H7 (cell line): ENCODE measurements at places on chromosomes 3 and 15.
A peak's percentile ranks its signal among the peaks of the same experiment; 100 is the strongest.

DNA sequence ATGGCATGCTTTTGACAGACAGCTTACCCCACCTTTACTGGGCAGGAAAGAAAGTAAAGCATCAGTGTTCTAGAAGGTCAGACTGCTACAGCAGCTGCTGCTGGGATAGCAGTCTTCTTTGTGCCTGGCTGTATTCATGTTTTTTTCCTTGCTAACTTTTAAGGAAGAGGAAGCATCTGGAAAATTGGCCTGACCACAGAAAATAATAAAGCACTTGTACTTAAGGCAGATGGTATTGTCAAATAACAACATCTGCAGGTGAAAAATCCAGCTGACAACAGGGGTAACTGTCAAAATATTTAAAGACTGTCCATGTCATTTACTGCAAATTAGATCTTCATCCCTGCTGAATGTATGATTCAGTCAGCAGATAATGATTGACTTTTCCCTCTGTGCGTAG lies 229.0 kb downstream of the OXSM start:
- DNase-seq = no peak

GRCh38 chr15:48550822-48551525 lies 94.5 kb downstream of the FBN1 start:
- DNase-seq = no peak

DNA sequence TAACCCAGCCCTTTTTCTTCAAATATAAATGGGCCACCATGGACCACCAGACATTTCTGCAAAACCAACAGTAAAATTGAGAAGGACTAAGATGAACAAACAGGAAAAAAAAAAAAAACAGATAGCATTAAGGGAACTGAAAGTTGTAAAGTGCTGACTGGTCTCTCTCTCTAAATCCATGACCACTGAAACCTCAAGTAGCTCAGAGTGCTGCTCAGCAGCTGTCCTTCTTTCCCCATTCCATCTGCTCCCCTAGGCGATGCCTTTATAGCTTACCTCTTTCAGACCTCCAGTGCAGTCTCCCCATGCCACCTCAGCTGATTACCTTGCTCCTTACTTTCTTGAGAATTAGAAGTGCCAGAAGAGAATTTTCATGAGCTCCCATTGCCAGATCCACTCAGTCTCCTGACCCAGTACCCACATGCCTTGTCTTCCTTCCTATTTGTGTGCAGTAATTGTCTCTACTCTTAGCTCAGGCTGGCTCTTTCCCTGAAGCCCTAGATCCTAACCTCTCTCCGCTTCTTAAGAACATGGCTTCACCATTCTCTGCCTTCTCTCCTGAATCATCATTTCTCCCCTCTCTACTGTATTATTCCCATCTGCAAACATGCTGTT lies 23.9 kb upstream of the XIRP1 start:
- no peak for DNase-seq

DNA sequence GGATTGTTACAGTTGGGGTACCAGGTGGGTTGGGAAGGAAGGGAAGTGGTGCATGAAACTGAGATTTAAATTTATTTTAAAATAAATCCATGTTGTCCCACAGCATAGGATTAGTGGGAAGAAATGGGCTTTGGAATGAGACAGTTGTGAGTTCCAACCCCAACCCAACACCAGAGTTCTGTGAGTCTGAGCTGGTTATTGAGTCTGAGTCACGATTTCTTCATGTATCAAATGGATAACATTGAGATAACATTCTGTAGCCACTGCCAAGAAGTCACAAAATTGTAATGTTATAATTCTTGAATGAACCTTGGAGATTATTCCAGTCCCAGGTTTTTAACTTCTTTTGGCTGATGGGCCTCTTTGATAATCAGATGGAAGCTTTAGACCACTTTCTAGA lies 13.7 kb downstream of the IFT122 start:
- DNase-seq = no peak

DNA sequence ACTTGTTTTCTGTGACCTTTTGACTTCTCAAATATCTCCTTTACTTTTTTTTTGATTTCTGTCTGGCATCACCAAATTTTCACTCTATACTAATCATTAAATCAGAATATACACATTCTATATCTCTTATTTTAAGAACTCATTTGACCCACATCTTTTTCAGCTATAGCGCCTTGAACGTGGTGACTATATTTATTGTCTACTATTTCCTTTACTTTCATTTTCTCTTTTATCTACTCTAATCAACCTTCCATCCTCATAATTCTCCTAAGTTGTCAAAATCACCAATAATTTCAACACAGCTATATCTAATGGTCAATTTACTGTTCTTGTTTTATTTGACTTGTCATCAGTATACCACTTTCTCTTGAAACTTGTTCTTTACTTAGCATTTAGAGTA lies 119.0 kb upstream of the CBLB start:
- DNase-seq = no peak

DNA sequence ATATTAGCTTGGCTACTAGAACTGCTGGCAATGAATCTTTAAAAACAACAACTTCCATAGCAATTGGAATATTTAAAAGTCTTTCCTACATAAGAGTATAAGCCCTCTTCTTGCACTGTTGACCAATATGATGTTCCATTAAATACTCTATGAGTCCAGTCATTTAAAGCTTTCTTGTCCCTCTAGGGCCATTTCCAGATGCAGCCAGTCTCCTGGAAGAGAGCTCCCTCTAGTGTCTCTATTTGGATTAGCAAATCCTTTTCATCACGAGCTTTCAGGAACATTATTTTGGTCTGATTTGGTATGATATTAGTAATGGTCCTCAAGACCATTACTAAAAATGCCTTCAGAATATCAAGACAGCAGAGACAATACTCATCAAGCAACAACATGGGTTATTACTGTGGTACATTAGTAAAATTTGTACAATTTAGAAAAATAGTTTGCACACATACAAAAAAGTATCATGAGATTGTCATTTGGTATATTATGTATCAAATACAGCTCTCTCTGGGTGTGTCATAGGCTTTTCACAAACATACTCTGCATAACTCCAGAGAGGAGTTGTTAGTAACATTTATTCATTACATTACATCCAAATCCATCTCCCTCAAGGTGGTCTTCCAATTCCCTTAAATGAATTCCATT lies 101.3 kb downstream of the DPH6 start:
- DNase-seq = peak; percentile 38

GRCh38 chr3:172303181-172303580 lies 145.1 kb downstream of the GHSR start:
- DNase-seq = no peak

DNA sequence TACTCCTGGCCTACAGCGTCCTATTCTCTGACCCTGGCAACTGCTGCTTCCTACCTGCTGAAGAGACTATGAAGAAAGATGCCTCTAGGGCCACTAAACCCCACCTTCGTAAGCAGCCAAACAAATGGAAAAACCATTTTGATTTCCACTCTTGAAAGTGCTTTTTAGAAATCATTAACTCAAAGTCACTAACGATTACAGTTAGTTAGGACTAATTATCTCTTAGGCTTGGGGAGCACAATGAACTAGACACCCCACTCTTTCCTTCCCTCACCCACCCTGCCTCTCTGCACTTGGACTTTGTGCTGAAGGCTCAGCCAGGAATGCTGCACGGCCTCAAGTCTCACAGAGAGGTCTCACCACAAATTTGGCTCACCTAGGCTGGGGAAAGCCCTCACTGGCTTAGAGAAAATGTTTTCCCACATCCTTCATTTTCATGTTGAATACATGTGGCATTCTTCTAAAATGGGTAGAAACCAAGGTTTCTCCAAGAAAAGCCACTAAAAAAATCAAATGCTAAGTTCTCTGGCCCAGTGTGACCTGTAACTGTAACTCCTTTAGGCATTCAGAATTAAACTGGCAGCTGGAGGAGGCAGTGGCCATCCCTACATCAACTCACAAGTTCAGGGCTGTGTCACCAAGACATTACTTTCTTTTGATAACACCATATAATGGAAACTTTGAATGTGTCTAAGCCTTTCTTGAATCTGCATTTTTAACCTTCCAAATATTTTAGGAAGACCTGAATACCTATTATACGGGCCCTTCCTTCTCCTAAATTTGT lies 47.1 kb downstream of the NPTN start:
- no peak for DNase-seq

DNA sequence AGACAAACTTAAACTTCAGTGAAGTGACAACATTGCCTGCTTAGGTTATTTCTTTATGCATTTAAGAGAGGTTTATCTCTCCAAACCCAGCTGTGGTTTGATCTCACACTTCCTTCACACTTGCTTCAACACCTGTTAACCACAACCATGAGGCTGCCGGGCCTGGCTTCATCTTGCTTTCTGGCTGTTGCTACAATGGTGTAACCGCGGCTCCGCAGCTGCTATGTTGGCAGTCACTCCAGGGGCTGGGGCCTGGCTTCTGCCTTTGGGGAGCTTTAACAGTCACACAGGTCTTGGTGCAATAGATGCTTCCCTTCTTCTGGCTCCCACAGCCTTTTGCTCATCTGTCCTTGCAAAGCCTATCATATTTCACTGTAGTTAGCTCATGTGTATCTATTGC lies 72.9 kb upstream of the MNS1 start:
- no peak for DNase-seq
